ENCODE measurements at places on chromosomes 12 and 14. TPM values are rescaled to one million over a fixed set of nuclear protein-coding genes. Genes with fewer than 3 reads are reported as not detected.

Gene TSHR
- total RNA-seq: not detected

Gene TNFAIP2
- 95.0 TPM for total RNA-seq

Gene CISTR
- not detected for total RNA-seq

Gene LGR5
- not detected for total RNA-seq

Gene CCDC184
- total RNA-seq: 0.10 TPM

Gene PPP1CC
- total RNA-seq: 145 TPM

Gene GLIPR1L1
- total RNA-seq: not detected

Gene GSG1
- not detected for total RNA-seq

Gene AQP6
- total RNA-seq: not detected

Gene INF2
- total RNA-seq: 80.2 TPM

Gene SIX6
- not detected for total RNA-seq
